ENCODE measurements at places on chromosomes 11 and 22. TPM values are rescaled to one million over a fixed set of nuclear protein-coding genes. Genes with fewer than 3 reads are reported as not detected.

GRCh38 chr11:10892250-10892649 is 34.4 kb upstream of the ZBED5 start:
- DNase-seq: no peak

Gene DRD2
- 0.42 TPM for total RNA-seq

Gene MS4A14
- total RNA-seq: not detected

Gene IGSF22
- not detected for total RNA-seq

GRCh38 chr11:120608760-120609211 is 97.2 kb downstream of the GRIK4 start:
- DNase-seq: no peak

DNA sequence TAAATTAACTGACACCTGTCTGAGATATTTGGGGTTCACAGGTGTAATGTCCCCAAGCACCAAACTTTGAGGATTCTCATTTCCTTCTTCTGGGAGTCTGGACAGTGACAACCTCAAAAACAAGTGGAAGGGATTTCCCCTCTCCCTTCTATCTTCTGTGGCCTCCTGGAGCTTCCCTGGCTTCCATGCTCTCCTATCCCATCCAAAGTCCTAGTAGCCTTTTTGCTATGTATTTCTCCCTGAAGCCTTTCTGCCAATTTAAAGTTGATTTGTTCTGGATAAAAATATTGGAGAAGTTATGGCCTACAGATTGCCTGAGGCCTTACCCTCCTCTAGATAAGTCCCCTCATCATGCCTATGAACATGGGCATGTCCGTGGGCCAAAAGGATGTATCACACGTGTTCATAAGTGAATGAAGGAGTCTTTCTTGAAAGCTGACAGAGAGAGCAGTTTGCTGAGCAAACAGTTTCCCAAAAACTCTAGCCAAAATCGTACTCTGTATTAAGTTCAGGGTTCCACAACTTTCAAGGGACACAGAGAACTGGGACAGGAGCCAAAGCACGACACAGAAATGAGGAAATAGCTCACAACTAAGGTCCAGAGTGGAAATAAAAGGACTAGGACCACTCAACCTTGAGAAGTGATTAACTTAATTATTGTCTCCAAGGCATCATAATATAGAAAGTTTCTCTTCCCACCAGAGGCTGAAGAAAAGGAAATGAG is 6.7 kb downstream of the HEPACAM start:
- DNase-seq: no peak

DNA sequence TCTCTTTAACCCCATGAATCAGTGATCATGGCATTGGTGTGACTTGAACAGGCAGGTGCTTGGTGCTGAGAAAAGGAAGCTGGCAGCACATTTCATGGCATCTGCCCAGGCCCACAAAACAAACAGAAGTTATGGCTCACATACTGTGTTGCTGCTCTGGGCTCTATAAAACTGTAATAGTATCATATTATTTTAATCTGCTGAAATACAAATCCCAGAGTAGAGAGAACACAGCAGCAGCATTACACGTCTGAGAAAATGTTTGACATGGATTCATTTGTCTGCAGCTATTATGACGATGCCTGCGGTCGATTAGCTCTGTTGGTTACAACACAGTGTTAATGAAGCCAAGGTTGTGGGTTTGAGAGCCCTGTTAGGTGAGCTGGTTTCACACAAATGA is 80.8 kb downstream of the ALX4 start:
- DNase-seq: no peak

DNA sequence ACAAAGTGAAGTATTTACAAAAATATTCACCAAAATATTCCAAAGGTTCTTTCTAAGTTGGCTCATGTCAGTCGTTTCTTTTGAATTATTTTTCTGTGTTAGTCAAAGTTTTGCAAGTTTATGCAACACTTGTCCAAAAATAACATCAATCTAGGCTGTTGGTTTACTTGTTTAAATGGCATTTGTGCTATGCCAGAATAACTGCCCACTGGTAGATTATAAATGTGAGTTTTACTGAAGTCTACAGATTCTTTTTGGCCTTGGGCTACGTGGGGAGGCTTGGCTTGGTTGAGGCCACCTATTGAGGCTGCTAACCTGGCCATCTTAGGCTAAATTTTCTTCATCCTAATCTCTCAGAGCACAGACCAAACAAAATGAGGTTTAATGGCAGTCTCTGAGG is 1091.9 kb upstream of the RAG2 start:
- no peak for DNase-seq

- DNase-seq: no peak
Observed at GRCh38 chr11:86519064-86519911, 144.6 kb downstream of the CCDC81 start.

DNA sequence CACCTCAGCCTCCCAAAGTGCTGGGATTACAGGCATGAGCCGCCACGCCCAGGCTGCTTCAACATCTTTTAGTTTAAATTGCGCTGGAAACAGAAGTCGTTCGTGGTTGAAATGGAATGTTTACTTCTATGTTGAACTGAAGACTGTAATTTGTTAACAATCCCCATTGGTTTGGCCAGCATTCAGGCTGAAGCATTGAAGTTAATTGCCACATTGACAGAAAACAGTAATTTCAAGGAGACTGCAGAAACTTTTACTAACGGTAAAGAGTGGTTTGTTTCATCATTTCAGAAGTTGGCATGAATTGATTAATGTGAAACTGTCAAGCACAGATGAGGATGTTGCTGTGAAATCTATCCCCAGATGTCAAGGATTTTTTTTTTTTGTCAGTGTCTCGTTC is 14.2 kb downstream of the AP5B1 start:
- no peak for DNase-seq

Gene APOC3
- total RNA-seq: not detected

GRCh38 chr11:81080476-81080875 is 1639.6 kb upstream of the TENM4 start:
- no peak for DNase-seq

Gene SCT
- not detected for total RNA-seq

Gene OR51G1
- not detected for total RNA-seq

Gene MS4A6A
- total RNA-seq: 2.3 TPM

Gene OR5AN1
- not detected for total RNA-seq

DNA sequence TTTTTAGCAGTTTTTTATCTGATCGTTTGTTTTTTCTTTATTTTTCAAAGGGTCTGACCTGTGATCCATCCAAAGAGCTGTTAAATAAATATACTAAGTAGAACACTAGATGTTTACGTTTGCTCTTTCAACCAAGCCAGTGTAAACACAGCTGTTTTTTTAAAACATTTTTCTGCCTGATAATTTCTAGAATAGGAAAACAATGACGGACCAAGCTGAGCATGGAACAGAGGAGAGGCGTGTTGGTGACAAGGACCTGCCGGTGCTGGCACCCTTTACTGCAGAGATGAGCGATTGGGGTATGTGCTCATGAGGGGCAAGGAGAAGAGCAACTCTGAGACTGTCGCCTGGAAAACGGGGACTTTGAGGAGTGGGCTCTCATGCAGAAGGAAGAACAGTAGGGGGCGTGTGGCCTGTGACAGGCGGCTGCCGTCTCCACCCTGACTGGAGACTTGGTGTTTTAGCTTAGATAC is 28.6 kb upstream of the PANX2 start:
- DNase-seq: no peak

GRCh38 chr11:115169251-115169650 is 335.0 kb downstream of the CADM1 start:
- DNase-seq: no peak

GRCh38 chr22:25098445-25099081 is 101.1 kb upstream of the CRYBB3 start:
- no peak for DNase-seq

DNA sequence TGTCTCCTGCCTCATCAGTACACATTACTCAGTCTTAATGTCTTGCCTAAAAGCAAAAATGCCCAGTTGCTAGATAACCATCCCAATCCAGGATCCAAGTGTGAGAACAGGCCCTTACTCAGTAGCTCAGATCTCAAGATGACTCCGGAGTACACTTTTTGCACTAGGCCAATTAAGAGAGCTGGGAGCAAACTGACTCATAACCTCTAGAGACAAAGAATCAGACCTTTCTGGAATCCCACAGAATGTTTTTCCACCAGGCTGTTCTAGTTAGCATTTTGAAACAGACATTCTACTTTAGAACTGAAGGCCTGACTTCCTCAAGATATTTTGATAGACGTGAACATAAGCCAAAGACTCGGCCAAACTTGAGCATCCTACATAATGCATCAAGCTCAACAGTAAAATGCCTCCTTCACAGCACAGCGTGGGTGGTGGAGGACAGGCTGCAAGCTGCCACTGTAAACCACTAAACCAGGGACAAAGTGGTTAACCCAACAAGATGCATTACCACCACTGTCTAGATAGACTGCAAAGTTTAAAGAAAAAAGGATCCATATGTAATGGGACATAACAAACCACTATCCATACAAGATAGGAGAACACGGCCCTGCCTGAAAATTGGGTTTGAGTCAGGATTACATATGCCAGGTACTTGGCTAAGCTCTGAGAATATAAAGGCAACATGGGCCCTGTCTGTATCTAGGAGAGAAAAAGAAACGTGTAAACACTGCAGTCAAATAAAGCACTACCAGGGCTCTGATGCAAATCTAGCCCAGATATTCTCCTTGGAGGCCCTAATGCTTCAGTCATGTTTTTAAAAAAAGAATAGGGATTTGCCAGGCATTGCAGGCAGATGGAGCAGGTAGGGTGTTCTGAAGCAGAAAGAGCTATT is 48.3 kb downstream of the MYH9 start:
- DNase-seq: no peak

- DNase-seq: no peak
Observed at GRCh38 chr22:26660961-26661578, 3.7 kb downstream of the MIAT start.

GRCh38 chr11:76166314-76166713 is 40.0 kb downstream of the WNT11 start:
- no peak for DNase-seq

DNA sequence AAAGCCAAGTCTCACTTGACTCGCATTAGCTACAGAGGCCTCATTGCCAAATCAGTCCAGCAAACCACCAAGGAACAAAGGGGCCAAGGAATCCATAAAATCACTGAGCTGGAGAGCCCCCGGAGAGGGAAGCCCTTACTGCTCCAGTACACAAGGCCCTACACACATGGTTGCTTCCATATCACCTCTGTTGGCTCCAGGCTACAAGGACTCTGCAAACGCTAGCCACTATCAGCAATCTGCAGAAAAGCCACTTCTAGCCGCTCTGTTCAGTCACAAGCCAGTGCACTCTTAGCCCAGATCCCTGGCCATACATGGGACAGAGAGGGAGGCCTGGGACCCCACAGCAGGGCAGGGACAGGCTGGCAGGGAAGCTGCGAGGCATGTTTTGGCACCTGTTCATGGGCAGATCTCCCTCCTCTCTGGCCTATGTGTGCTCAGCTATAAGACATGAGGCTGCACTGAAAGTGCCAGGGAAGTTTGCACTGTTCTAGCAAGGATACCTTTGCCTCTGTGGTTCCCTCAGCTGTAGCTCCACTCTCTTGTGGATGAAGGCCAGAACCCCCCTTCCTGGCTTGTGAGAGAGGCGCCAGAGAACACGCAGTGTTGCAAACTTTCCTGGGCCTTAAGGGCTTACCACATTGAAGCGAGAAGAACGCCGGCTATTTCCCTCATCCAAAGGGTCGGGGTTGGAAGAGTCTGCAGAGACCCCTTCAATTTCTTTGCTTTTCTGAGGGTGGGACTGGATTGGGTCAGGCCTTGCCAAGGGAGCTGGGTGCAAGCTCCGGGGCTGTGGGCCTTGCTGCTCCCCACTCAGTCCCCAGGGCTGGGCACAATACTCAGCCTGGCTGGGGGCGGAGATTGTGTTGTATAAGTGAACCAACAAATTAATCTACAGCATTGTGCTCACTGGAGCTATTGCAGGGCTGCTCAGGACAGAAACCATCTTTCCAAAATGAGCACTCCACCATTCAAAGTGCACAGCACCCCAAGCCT is 108.7 kb upstream of the PITPNB start:
- no peak for DNase-seq

- no peak for DNase-seq
Observed at GRCh38 chr11:33737362-33737821, 1.2 kb upstream of the CD59 start.

DNA sequence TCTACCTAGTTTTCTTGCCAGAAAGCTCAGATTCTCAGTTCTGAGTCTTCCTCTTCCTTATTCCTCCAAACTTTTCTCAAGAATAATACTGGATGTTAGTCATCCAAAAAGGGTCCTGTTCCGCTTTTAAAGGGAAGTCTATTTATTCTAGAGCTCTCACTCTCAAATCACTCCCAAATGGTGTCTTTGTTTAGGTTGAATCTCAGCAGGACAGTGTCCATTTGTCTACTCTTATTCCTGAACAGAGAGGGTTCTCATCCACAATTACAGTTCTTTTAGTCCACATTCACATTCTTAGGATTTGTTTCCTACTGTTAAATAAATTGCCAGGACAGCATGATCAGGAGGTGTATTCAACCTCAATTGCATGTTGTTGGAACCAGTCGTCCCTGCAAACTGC is 61.3 kb downstream of the MUC15 start:
- no peak for DNase-seq

- no peak for DNase-seq
Observed at GRCh38 chr11:84146826-84147225, 860.7 kb upstream of the CCDC90B start.

Gene GNAZ
- 9.2 TPM for total RNA-seq

Gene ANO1
- 1.1 TPM for total RNA-seq

GRCh38 chr11:123461164-123461563 is 31.1 kb downstream of the GRAMD1B start:
- no peak for DNase-seq

GRCh38 chr22:36363349-36363981 is 24.3 kb downstream of the MYH9 start:
- DNase-seq: no peak

- no peak for DNase-seq
Observed at GRCh38 chr11:4610258-4610935, 2.4 kb upstream of the TRIM68 start.

DNA sequence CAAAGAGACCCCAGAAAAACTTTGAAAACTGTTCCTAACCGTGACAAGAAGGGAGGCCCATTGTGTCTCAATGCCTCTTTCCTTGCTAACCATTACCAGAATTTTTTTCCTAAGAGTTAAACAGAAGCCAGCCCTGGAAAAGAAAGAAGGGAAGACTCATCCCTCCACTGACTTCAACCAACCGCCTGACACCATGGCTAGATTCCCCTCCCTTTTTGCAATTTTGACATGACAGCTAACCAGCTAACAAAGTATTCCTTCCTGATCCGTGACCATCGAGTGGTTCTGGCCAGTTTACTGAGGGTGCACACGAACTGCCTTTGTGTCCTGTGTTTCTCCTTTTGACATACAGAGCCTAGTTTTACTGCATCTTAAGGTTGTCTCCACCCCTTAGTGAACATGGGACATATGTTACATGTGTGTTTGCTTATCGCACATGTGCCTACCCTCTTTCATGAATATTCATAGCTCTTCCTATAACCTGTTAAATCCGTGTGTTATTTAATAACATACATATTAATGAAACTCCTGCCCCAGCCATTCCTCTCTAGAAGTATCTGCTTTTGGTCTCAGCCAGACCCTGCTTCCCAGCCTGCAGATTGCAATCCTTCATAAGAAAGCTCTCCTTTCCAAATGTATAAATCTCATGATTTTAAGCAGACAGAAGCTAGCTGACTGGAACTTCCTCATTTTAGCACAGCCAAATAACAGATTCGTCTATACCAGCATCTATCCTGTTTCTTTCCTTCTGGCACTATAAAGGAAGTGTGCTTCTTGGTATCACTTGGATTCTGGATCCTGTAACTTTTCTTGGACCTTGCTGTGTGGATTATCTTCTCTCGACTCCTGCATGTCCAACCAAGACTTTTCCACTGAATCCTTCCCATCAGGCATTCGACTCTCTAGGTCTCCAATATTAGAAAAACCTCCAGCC is 37.8 kb downstream of the RASSF10 start:
- DNase-seq: no peak

Data from kidney epithelial cell (primary cell).